ENCODE measurements at places on chromosomes 1 and 21. TPM values are rescaled to one million over a fixed set of nuclear protein-coding genes. Genes with fewer than 3 reads are reported as not detected.

GRCh38 chr1:207748737-207749528 lies 2.9 kb upstream of the CD46 start:
- DNase-seq, result no peak
- no peak overlapping the region for H3K4me3 ChIP-seq
- no peak overlapping the region for H3K27ac ChIP-seq

DNA sequence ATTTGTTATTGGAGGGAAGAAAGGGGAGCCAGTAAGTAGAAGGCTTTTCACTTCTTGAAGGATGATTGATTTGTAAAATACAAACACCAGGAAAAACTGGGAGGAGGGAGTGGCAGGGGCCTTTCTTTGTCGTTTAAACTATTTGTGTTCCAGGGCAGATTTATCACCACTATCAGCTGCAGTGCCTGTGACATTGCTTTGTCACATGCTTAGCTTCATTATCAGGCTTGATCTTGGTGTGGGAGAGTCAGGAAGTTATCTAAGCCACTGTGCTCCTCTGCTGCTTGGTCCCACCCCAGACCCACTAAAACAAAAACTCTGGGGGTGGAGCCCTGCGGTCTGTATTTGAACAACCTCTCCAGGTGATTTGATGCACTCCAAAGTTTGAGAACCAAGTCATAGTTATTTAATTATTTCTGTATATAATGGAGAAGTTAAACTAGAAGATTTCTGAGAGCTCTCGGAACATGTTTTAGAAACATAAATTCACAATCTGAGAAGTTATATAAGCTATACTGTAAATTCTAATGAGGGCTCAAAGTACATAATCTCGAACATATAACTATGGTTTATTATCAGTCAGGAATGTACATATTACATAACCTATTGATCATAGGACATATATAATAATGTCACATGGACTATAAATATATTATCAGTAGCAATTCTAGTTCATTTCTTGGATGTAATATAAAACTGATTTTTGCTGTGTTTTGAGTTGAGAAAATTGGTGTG lies 87.9 kb downstream of the CDC14A start:
- DNase-seq, result no peak
- no peaks in the 10 kb centered on the region for H3K27me3 ChIP-seq
- no peak overlapping the region for H3K4me3 ChIP-seq
- no peaks in the 10 kb centered on the region for H3K36me3 ChIP-seq
- H3K27ac ChIP-seq, result no peak overlapping the region

DNA sequence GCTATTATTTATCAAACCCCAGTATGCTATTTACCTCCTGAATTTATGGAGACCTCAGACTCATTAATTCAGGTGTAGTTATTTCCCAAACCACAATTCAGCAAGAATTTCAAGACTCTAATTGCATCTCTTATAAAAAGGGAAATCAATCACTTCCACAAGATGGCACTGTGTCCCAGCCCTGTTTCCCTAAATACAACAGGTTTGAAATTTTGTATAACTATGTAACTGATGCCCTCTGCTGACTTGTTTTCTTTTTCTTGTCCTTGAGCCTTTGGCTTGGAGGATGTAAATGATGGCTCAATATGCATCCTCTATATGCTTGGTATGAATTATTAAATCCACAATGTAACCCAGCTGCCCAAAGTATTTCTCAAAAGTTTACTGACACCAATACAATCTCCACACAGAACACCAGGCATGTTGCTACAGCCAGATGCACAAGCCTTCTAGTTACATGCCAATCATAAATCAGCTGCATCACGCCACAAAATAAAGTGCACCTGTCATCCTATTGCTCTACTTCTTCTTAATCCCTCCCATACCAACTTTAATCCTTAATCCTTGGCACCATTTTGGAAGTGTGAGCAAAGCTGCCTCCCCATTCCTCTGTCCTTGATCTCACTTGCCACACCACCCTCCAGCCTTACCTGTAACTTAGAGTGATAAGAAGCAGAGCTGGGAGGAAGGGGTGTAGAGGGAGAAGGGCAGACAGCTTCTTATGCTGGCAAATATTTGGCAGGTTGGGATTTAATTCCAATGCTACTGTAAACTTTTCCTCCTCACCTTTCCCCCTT lies 9.0 kb downstream of the C1orf105 start:
- no peak overlapping the region for H3K4me3 ChIP-seq
- no peaks in the 10 kb centered on the region for H3K36me3 ChIP-seq
- peak; percentile 55 for DNase-seq

The F5 gene
- total RNA-seq, result 0.10 TPM

GRCh38 chr21:28431527-28432200 lies 561.0 kb downstream of the LTN1 start:
- DNase-seq, result no peak
- no peak overlapping the region for H3K4me3 ChIP-seq
- peaks cover 5% of the 10 kb centered on the region for H3K4me1 ChIP-seq
- H3K27me3 ChIP-seq, result no peaks in the 10 kb centered on the region
- peak overlapping the region; percentile 16 for H3K27ac ChIP-seq

DNA sequence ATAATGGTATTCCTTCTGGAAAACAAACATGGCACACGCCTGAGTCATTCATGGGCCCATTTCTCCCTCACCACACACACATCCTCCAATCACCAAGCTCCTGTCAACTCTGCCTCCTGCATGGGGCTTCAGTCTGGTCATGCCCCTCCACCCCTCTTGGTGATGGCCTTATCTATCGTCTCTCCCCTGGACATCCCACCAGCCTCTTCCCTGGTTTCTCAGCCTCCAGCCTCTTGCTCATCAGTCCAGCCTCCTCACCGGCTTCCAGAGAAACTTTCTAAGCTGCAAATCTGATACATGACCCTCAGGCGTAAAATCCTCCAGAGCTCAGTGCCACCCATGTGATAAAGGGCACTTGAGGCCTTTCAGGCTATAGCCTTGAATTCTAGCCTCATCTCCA lies 243.9 kb downstream of the FOXD2 start:
- H3K27me3 ChIP-seq, result no peaks in the 10 kb centered on the region
- H3K4me1 ChIP-seq, result peaks cover 3% of the 10 kb centered on the region
- H3K4me3 ChIP-seq, result no peak overlapping the region

The RPTN gene
- total RNA-seq, result 0.09 TPM

The ADCY10 gene
- total RNA-seq, result 0.07 TPM

DNA sequence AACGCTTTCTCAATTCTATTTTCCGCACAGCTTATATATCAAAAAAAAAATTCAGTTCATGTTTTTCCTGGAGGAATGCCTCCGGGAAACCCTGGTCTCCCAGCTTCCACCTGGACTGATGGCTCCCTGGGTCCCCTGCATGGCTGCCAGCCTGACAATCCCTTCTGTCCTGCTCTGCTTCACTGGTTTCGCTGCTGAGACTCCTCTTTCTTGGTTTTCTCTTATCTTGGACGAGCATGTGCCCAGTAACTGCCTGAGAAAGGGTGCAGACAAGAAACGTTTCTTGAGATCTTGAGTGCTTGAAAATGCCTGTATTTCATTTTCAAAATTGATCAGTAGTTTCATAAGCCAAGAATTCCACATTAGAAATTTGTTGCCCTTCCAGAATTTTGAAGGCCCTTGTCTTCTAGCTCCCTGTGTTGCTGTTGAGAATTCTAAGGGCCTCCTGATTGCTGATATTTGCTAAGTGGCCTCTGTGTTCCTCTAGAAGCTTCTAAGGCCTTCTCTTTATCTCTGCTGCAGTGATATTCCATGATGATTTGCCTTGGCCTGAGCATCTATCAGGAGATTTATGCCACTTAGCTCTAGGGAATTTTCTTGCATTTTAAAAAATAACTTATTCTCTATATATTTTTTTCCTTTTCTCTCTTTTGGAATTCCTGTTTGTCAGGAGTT lies 44.7 kb downstream of the ETS2 start:
- no peak overlapping the region for H3K27ac ChIP-seq
- peaks cover 27% of the 10 kb centered on the region for H3K4me1 ChIP-seq
- no peaks in the 10 kb centered on the region for H3K27me3 ChIP-seq
- H3K36me3 ChIP-seq, result no peaks in the 10 kb centered on the region

The FAM163A gene
- not detected for total RNA-seq

- H3K27me3 ChIP-seq, result no peaks in the 10 kb centered on the region
- no peak for DNase-seq
- H3K27ac ChIP-seq, result no peak overlapping the region
Observed at GRCh38 chr1:13864760-13865159, 164.8 kb downstream of the PRDM2 start.

The FCMR gene
- total RNA-seq, result 0.73 TPM

DNA sequence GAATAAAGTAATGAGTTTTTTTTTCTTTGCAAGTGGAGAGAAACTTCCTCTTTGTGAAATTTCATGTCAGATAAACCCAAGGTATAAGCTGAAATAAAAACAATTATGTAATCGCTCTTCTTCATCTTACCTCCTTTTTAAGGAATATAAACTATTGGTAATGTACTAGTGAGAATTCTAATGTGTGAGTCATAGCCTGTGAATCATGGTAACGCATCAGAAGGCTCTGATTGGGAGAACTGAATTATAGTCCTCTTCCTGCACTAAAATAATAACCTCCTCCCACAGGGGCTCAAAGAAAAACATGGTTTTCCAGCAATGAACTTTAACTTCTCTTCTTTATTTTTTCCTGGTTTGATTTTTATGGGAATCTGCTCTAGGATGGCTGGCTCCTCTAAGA lies 57.1 kb upstream of the COX20 start:
- H3K4me3 ChIP-seq, result no peak overlapping the region
- DNase-seq, result peak; percentile 89
- peak overlapping the region; percentile 29 for H3K27ac ChIP-seq
- H3K36me3 ChIP-seq, result no peaks in the 10 kb centered on the region
- H3K4me1 ChIP-seq, result peaks cover 9% of the 10 kb centered on the region

The TTC4 gene
- total RNA-seq, result 18.4 TPM

The GAS5 gene
- 435 TPM for total RNA-seq

- no peaks in the 10 kb centered on the region for H3K27me3 ChIP-seq
- no peak for DNase-seq
- peaks cover 37% of the 10 kb centered on the region for H3K36me3 ChIP-seq
- peaks cover 13% of the 10 kb centered on the region for H3K4me1 ChIP-seq
Observed at GRCh38 chr1:17018849-17019248, 7.1 kb upstream of the ATP13A2 start.

The CFHR3 gene
- total RNA-seq, result not detected

All from astrocyte (in vitro differentiated cells and primary cell).